ENCODE measurements at places on chromosomes 11 and 22.

DNA sequence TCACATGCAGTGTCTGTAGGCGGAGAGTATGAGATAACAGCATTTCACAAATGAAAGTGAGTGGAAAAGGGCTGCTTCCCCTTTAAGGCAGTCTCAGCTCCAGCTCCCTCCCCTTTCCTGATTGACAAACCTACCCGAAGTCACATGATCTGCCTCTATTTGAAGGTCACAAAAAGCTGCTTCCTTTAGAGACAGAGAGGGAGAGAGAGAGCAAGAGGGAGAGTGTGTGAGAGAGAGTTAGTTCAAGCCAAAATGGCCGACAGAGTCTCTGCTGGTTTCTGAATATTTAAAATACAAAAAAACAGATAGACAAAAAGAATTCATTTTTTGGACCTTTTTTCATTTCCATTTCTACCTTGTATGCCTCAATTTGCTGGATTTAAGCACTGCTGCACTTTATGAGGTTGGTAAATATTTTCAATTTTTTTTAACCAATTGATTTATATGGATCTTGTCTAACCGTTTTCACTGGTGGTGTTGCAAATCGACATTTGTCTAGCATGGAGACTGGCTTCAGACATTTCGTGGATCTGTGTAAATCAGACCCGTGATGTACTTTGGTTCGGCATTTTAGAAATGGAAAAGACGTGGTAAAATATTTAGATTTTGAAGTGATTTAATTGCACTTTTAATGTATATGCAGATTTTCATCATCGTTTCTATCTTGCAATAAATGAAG, at the start of gene TNRC6B:
Gene TNRC6B, plus strand, starts transcription at position 188 of the 679 bp plus-strand sequence. Its CDS starts 211 bp downstream, at position 399.
- peak; percentile 99 for DNase-seq

DNA sequence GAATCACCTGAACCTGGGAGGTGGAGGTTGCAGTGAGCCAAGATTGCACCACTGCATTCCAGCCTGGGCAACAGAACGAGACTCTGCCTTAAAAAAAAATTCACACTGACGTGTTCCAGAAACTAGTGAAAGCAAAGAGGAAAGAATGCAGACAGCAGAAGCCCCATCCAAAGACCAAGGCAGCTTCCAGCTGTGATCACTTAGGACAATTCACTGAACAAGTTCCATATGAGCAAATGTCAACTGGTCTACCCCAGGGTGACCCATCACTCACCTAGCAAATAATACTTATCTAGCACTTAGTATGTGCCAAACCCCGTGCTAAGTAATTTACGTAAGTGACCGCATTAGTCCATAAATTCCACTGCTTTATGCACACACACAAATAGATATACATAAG, 138.9 kb downstream of the LARGE1 start:
- DNase-seq = peak; percentile 94

DNA sequence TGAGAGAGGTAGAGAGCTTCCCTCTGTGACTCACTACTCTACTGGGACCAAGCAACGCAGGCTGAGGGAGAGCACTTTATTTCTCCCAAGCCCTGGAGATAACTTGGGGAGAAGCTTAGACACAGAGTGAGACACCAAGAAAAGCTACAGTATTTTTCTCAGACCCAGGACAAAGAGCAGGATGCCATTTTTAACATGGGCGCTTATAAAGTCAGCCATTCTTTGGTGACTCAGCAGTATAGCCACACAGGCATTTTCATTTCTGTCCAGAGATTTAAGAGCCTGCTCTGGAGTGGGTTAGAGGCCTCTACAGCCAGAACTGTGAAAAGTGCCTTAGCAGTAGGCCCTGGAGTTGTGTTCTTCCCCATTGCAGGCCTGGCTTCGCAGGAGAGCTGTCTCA, 55.0 kb upstream of the GLYAT start:
- no peak for DNase-seq

GRCh38 chr11:78759071-78759470, 184.4 kb upstream of the NARS2 start:
- DNase-seq = no peak

DNA sequence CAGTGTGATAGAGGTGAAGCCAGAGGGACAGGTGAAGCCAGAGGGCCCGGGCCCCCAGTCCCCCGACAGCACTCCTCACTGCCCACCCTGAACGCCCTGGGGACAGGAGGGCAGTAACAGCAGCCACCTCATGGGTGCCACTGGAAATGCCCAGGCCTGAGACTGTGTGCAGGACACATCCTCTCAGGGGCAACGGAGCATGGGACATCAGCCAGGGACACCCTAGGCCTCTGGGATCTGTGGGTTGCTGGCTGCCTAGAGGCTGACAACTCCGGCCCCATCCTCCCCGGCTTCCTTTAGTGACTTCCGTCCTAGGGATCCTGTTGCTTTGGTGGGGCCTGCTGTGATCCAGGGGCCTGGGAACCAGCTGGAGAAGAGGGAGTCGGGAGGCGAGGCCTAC, 17.4 kb upstream of the BAIAP2L2 start:
- no peak for DNase-seq

DNA sequence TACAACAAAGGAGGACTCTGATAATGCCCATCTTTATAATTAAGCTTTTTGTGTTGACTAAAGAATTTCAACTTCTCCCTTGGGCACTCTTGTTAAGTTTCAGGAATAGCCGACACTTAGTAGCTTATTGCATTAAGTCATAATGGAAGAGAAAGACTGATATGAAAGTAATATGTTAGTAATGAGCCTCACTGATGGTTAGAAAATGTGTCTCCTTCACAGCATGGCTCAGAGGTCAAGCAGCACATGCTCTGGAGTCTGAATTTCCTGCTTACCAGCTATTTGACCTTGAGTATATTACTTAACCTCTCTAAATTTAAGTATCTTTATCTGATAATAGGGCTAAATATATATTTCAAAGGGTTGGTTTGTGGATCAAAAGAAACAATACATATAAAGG, 39.0 kb downstream of the PDGFD start:
- DNase-seq = no peak

- DNase-seq = no peak
These were observed 503.8 kb downstream of the BRD1 start for GRCh38 chr22:49323751-49324415.

GRCh38 chr11:62398011-62398994, 20.5 kb upstream of the SCGB1A1 start:
- no peak for DNase-seq

DNA sequence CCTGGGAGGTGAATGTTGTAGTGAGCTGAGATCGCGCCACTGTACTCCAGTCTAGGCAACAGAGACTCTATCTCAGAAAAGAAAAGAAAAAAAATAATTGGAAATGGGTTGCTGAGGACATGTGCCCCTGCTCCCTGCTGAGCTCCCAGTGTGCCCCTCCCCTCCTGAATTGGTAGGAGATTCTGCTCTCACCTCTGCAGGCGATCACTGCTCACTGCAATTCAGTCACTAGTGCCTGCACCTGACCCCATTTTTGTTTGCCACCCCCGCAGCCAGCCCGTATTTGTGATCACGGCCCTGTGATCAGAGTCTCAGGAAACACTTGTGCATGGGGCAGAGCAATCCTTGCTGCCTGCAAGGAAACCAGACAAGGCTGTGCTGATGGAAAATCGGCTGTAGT, 16.3 kb upstream of the SEC14L3 start:
- DNase-seq = no peak

DNA sequence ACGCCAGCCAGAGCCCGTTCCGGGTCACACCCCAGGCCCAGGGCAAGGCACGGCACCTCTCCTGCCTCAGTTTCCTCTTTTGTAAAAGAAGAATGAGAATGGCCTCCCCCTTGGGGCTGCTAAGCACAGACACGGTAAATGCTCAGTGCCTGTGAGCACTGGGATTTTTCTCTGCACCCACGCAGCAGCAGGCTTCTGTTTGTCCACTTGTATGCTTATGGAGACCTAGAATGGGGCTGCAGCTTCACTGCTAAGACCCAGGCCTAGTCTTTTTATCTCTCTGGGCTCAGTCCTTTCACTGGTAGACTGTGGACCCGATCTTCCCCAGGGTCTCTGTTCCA, 1327.9 kb downstream of the TBC1D22A start:
- DNase-seq = no peak

DNA sequence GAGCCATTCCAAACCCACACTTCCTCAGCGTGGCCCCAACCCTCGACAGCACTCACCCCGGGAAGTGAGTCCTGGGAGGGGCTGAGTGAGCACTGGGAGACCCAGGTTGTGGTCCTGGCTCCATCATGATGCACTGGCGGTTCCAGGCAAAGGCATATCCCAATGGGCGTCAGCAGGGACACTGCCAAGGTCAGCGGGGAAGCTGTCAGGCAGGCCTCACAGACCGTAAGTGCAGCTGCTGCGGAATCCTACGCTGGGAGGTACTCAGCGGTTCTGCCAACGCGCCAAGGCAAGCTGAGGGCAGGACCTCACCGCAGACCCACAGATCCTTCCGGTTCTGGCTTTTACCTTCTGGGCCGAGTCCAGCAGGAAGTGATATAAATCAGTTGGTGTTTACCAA, 1.4 kb upstream of the GAL3ST1 start:
- no peak for DNase-seq

GRCh38 chr11:128501632-128502549, 85.5 kb downstream of the ETS1 start:
- peak; percentile 66 for DNase-seq

DNA sequence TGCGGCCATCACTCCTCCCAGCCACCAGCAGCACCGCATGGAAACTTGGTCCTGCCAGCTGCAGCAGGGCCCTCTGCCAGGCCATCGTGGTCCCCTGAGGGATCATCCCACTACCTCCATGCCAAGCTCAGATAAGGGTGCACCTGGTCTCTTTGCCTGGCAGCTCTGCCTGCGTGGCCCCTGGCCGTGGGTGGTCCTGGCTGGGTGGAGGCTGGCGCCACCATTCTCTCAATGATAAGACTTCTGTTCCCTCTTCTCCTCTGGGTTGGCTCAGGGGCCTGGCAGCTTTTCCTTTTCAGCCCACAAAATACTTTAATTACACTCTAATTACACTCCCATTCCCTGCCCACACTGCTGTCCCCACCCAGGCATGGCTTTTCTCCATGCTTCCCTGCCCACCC, 26.8 kb upstream of the TSKU start:
- DNase-seq = no peak

GRCh38 chr22:42376711-42377554, 55.3 kb downstream of the NFAM1 start:
- peak; percentile 87 for DNase-seq

- DNase-seq = no peak
These were observed 57.5 kb upstream of the PHOX2A start for GRCh38 chr11:72301486-72301885.

- no peak for DNase-seq
These were observed 12.4 kb downstream of the PIWIL3 start for GRCh38 chr22:24761888-24762675.

DNA sequence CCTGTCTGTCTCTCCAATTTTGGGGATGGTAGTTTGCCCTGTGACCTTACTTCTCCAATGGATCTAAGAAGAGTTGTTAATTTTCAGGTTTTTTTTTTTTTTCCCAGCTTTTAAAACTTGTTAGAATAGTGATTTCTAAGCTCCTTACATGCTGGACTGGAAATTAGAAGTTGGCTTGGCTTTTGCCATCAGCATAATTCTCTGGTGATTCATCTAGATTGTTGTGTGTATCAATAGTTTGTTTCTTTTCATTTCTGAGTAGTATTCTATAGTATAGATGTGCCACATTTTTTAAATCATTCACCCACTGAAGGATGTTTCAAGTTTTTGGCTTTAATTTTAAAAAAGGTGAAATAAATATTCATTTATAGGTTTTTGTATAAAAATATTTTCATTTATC, 51.4 kb downstream of the ADAMTS15 start:
- no peak for DNase-seq

DNA sequence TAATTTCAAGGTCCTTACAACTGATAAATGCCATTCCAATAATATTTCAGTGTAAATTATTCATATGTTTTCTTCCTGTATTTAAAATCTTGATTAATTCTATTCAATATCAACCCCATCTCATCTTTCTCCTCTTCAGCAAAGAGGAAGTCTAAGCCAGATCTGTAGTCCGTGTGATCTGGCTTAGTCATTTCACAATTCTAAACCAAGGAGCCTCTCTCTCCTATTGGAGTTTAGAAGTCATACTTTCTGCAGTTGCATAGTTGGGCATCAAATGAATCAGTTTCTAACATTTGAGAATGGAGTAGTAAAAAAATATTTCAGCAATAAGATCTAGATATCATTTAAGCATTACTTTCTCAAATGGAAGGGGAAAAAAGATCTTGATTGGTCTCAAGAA, 354.9 kb downstream of the JRKL start:
- DNase-seq = no peak

DNA sequence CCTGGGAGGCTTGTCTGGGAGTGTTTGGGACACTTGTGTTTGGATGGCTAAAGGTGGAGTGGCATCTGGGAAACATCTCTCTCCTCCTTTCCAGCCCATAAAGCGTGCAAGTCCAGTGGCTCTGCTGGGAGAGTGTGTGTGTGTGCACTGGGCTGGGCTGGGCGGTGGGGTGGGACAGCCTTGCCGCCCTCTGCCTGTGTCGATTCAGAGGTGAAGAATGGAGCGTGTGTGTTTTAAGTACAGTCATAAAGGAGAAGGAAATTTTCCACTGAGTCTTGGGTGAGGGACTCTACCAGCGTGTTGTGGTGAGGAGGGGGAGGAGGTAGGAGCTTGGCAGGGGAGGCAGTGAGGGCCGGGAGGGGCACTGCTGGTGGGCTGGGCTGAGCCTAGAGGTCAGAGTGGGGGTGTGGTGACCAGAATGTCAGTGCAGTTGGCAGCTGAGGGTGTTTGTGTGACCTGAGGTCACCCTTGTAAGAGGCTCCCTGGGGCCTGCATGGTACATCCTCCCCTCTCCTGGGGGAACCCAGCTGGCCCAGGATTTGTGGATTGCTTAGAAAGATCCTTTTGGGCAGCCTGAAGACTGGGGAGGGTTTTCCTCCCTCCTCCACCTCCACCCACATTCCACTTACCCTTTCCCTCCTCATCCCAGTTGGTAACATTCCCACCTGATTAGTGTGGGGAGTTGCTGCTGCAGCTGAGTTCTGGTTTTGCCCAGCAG, 1.7 kb downstream of the TIMP3 start:
- no peak for DNase-seq

DNA sequence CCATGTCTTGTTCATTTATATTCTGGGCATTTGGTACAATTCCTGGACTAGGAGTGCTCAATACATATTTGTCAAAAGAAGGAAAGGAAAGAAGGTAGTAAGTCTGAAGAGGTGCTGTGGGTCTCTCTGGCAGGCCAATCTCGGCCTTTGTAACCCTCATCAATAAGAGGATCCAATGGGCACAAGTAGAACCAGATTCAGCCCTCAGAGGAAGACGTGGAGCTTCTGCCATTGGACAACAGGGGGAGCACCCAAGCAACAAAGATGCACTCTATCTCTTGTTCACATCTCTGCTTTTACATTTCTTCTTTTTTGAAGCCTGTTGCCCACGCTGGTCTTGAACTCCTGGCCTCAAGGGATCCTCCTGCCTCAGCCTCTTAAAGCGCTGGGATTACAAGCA, 2.2 kb upstream of the VPS11 start:
- no peak for DNase-seq

DNA sequence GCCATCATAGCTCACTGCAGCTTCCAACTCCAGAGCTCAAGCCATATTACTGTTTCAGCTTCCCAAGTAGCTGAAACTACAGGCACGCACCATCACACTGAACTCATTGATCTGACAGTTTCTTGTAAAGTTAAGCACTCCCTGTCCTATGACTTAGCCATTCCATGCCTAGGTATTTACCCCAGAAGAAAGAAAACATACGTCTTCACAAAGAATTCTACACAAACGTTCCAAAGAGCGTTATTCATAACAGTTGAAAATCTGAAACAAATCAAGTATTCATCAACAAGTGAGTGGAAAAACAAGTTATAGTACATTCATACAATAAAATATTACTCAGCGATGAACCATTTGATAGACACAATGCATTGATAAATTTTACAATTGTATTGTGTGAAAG, 7.8 kb upstream of the NLRP10 start:
- no peak for DNase-seq

- no peak for DNase-seq
These were observed 977.0 kb upstream of the CHORDC1 start for GRCh38 chr11:91199866-91200265.

GRCh38 chr11:126132319-126132718, 69.7 kb upstream of the CDON start:
- peak; percentile 54 for DNase-seq
